ENCODE measurements at places on chromosomes 5 and 9. TPM values are rescaled to one million over a fixed set of nuclear protein-coding genes. Genes with fewer than 3 reads are reported as not detected.

GRCh38 chr5:119274767-119275130 lies 81.1 kb upstream of the TNFAIP8 start:
- ATAC-seq, result peak; percentile 78

GRCh38 chr5:43702815-43703214 lies 99.8 kb downstream of the NNT start:
- no peak for ATAC-seq

DNA sequence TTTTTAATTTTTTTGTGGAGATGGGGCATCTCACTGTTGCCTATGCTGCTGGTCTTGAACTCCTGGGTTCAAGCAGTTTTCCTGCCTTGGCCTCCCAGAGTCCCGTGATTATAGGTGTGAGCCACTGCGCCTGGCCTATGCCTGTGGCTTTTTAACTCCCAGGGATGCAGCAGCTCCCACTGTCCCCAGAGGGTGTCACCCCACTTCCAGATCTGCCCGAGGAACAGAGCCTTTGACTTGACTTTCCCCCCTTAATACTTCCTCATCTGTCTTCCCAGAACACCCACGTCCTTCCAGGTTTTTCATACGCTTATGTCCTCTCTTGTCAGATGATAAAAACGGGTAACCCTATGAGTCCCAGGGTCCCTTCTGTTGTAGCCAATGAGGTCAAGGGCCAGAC lies 7.6 kb upstream of the PRRC2B start:
- ATAC-seq, result no peak

DNA sequence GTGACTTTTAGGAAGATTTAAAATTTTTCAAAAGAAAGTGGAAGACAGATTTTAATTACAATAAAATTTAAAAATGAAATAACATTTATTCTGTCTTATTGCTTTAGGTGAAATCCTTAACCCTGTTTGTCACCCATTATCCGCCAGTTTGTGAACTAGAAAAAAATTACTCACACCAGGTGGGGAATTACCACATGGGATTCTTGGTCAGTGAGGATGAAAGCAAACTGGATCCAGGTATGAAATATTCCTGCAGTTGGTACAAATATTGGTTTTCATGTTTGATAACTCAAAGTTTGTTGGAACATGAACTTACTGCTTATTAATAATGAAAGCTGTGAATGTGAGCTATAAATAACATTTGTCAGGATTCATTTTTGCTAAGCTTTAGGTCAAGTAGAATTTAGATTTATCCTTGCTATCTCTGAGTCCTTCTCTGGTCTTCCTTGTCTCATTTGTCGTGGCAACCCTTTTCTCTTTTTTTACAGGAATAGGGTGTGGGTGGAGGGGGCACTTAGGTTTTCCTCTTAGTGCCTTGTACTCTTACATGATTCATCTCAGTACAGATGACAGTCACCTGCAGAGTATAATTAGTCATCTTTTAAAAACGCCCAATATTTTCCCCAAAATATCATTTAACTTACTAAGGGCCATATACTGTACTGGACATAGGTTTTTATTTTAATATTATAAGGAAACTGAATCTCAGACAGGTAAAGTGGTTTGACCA lies 95.3 kb upstream of the RASGRF2 start:
- peak; percentile 88 for ATAC-seq

GRCh38 chr5:73996151-73996755 lies 370.3 kb downstream of the ARHGEF28 start:
- no peak for ATAC-seq

DNA sequence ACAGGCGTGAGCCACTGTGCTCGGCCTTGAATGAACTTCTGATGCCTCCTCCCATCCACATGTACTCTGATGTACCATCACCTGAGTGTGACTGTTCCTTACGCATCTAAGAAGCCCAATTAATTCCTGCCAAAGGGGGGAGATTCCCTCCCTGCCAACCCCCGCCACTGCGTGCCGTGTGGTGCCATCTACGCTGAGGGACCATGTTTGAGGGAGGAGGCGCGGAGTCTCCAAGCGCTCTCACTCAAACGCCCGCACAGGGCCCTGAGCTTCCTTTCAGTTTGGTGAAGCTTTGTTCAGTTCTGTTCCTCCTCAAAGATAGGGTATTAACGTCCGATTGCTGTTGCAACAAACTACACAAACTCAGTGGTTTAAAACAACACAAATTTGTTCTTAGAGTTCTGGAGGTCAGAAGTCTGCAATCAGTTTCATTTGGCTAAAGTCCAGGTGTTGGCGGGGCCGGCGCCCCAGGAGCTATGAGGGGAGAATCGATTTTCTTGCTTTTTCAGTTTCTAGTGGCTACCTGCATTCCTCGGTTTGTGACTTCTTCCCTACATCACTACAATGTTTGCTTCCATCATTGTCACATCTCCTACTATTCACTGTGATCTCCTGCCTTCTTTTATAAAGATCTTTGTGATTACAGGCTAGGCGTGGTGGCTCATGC lies 13.9 kb upstream of the PRXL2C start:
- no peak for ATAC-seq

DNA sequence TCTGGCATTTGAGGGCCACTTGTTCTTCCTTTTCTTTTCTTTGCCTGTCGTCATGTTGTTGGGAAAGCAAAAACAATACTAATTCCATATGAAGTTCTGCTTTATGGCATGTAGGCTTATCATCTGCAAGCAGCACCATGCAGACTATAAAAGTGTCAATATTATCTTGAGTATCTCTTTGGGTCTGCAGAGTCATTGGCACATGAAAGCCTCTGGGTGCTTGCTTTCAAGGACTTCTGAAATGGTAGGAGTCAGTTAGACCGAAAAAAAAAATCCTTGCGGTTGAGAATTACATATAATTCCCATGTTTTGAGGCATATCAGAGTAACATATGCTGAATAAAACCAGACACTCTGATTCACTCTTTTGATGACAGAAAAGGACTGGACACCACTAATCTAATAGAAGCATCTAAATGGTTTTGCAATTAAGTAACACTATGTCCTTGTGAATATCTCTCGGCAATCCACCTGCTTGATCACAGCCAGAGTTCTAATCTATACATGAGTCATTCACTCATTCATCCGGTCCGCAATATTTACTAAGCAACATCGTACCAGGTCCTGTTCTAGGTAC lies 44.4 kb downstream of the GNAQ start:
- no peak for ATAC-seq

DNA sequence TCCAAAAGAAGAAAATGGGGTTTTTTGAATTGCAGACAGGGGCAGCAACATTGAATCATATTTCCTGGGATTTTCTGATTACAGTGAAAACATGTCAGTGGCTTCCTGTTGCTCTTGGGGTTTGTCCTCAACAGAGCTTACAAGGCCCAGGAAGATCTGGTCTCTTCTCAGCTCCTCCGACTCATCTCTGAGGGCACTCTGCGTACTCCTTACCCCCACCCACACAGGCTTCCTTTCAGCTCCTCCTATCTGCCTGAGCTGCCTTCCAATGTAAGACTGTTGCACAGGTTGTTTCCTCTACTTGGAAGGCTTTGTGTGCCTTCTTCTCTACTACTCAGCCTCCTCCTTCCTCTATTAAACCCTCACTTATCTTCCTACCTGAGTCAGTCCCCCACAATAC lies 245.1 kb upstream of the MEF2C start:
- ATAC-seq, result no peak

- no peak for ATAC-seq
Observed at GRCh38 chr5:109573256-109573655, 116.5 kb upstream of the MAN2A1 start.

DNA sequence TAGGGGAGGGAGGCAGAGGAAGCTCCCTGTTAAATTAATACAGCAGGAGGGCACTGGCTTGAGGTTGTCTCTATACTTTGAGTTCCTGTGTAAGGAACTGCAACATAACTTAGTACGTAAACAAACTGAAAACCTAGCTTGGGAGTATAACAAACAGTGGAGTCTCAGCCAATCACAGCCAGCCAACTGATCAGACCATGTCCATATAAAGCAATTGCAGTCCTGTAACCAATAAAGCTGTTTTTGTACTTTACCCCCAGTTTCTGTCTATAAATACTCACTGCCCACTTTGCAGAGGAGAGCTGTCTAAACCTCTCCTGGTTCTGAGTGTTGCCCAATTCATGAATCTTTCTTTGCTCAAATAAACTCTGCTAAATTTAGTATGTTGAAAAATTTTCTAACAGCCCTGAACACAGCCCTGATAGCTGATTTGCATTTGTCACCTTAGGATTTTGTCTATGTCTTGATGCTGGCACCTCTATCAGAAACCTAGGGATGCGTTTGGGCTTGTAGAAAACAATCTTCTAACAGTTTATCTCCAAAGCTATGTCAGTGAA lies 39.9 kb downstream of the GDNF start:
- no peak for ATAC-seq

DNA sequence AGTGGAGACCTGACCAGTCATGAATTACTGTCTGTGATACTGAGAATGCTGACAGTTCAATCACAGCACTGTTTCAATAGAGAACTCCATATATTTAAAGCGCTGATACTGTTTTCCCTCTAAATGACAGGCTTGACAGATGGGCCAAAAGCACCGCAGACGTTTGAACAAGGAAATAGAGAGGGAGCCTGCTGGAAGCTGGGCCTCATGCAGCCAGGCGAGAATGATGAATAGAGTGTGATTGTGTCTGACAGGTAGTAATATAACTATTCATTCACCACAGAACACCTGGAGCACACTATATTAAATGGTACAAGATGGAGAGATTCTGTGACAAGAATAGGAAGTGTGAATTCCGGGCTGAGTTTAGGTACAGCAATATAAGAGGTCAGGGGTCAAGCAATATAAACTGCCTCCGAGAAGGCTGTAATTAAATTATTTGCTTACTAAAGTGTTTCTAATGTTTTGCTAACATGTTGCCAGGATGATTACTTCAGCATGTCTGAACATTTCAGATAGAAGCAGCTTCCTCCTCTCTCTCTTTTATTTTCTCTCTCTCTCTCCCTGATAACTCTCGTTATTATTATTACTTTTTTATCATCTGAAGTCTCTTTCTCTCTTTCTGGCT lies 297.7 kb downstream of the CSNK1G3 start:
- ATAC-seq, result no peak

DNA sequence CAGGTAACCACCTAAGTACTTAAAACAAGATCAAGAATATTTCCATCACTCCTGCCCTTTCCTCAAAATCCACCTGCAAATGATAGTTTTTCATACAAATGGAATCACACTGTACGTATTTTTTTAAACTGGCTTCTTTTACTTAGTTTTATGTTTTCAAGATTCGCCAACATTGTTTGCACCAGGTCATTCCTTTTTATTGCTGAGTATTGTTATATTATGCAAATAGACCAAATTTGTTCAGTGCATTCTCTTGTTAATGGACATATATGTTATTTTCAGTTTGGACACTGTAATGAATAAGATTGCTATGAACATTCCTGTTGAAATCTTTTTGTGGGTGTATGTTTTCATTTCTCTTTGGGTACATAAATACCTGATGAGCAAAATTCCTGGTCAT lies 8.3 kb upstream of the ANKRD31 start:
- no peak for ATAC-seq

DNA sequence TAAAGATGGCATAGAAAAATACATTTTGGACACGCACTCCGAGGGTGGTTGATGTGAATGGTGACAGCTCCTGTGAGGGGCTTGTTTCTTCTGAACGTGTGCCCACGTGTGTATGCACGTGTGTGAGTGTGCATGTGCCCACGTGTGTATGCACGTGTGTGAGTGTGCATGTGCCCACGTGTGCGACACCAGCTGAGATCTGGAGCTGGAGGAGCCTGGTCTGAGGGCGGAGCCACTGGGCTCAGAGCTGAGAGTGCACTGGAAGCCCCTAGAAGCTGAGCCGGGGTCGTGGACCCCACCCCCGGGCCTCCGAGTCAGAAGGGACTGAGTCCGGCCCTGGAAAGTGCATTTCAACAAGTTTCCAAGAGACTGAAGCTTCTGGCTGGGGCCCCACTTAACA lies 282.5 kb upstream of the IRX4 start:
- no peak for ATAC-seq

DNA sequence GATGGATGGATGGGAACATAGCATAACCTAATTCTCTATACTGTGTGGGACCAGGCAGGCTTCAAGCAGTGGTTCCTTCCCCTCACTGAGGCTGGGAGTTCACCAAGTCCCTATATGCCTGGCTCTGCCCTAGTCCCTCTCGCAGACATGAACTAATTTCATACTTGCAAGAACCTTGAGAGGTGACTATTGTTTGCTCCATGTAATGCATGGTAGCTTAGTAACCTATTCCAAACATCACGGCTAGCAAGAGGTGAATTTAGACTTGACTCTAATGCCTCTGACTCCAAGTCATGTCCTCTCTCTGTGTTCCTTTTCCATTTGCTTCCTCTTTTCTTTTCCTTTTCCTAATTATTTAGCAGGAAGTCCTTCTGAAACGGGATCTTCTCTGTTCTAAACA lies 25.9 kb upstream of the ERMP1 start:
- ATAC-seq, result no peak

GRCh38 chr9:27372615-27373014 lies 75.7 kb upstream of the EQTN start:
- no peak for ATAC-seq

GRCh38 chr9:124281931-124282371 lies 24.2 kb downstream of the NEK6 start:
- ATAC-seq, result no peak

DNA sequence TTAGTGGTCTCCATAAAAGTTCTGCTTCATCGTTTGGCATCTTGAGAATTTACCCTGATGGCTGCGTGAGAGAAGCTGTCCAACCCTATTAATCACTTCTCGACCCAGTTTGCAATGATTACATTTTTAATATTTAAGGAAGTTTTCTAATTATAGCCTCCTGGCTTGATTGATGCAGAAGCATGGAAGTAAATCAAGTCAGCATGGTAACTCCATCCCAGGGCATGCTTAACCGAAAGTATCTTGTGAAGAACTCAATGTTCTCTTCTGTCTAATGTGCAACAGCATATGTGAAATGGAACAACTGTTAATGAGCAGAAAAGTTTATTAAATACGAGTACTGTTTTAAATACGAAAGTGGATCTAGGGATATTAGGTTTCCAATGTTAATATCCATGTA lies 278.9 kb upstream of the CD180 start:
- no peak for ATAC-seq

- no peak for ATAC-seq
Observed at GRCh38 chr5:73365301-73365853, 83.2 kb downstream of the FOXD1 start.

DNA sequence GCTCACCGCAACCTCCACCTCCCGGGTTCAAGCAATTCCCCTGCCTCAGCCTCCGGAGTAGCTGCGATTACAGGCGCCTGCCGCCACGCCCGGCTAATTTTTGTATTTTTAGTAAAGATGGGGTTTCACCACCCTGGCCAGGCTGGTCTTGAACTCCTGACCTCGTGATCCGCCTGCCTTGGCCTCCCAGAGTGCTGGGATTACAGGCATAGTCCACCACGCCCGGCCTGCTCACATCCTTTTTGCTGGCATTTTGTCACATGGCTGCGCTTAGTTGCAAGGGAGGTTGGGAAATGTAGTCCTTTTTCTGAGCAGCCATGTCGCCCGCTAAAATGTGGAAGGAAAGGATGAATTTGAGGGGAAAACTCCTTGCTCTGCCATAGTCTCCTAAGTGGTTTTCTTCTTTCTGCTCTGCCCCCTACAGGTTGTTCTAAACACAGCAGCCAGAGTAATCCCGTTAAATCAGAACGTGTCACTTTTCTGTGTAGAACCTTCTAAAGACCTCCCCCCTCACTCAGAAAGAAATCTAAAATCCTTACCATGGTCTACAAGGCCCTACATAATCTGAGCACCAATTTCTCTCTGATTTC lies 57.8 kb upstream of the HSPA9 start:
- ATAC-seq, result peak; percentile 40

The ABLIM3 gene
- 0.41 TPM for total RNA-seq

The MACROH2A1 gene
- total RNA-seq, result 173 TPM

The TEK gene
- total RNA-seq, result not detected

The UBAP1 gene
- total RNA-seq, result 46.5 TPM

The NR5A1 gene
- total RNA-seq, result not detected

The FRRS1L gene
- not detected for total RNA-seq

The OXCT1 gene
- 49.9 TPM for total RNA-seq

The PTPRD gene
- total RNA-seq, result not detected

The FOXD4 gene
- total RNA-seq, result 0.22 TPM

The DNAH5 gene
- not detected for total RNA-seq

Data from activated T-helper 17 cell treated with anti-CD3 and anti-CD28 coated beads, Interleukin-2, amount 50 U/mL, for 72 hours (primary cell).